Myometrial cell (primary cell): ENCODE measurements at places on chromosomes 1 and 21. TPM values are rescaled to one million over a fixed set of nuclear protein-coding genes. Genes with fewer than 3 reads are reported as not detected.

Gene TARS2
- 19.6 and 21.8 TPM in 2 replicates for total RNA-seq

Gene STRIP1
- total RNA-seq: 19.3 and 19.6 TPM in 2 replicates

Gene CFHR1
- total RNA-seq: 0.29 TPM in 1 of 2 replicates, not detected in the other

Gene CCDC190
- 0.86 and 1.1 TPM in 2 replicates for total RNA-seq

Gene ADAM30
- total RNA-seq: not detected in 2 replicates

Gene PCP4L1
- not detected in 2 replicates for total RNA-seq

Gene WNT4
- 0.18 TPM in 1 of 2 replicates, not detected in the other for total RNA-seq

Gene TTC39A
- under 0.01 TPM in 1 of 2 replicates, not detected in the other for total RNA-seq

Gene PSMD4
- 235 and 269 TPM in 2 replicates for total RNA-seq

Gene TGFB2
- 2.3 and 3.0 TPM in 2 replicates for total RNA-seq

Gene NBPF20
- total RNA-seq: 0.58 and 1.6 TPM in 2 replicates

Gene UBL4B
- not detected in 2 replicates for total RNA-seq

Gene RAP1GAP
- not detected in 2 replicates for total RNA-seq

Gene CHRM3
- total RNA-seq: not detected in 2 replicates

Gene LCA5L
- 1.2 and 2.3 TPM in 2 replicates for total RNA-seq

Gene RASSF5
- under 0.01 and 0.71 TPM in 2 replicates for total RNA-seq

Gene CTSS
- total RNA-seq: 0.29 and 1.2 TPM in 2 replicates

Gene LRRC47
- total RNA-seq: 27.7 and 28.5 TPM in 2 replicates

Gene COL6A2
- total RNA-seq: 746 and 794 TPM in 2 replicates

Gene MXRA8
- total RNA-seq: 354 and 384 TPM in 2 replicates

Gene TPTE
- total RNA-seq: not detected in 2 replicates

Gene SPRR2A
- total RNA-seq: not detected in 2 replicates

Gene VTCN1
- total RNA-seq: not detected in 2 replicates

Gene NLRP3
- total RNA-seq: 0.18 TPM in 1 of 2 replicates, not detected in the other

Gene OR2T2
- total RNA-seq: not detected in 2 replicates

Gene DAB1
- not detected in 2 replicates for total RNA-seq

Gene DCST1
- not detected in 2 replicates for total RNA-seq

Gene B3GALT5
- under 0.01 TPM in 1 of 2 replicates, not detected in the other for total RNA-seq

Gene KLHL17
- total RNA-seq: 3.5 and 10.5 TPM in 2 replicates

Gene COL6A1
- 1,046 and 1,090 TPM in 2 replicates for total RNA-seq

Gene SDHB
- 159 and 207 TPM in 2 replicates for total RNA-seq

Gene SYF2
- total RNA-seq: 35.4 and 38.6 TPM in 2 replicates

Gene SHISAL2A
- not detected in 2 replicates for total RNA-seq

Gene GBP6
- total RNA-seq: not detected in 2 replicates

Gene TRIM67
- not detected in 2 replicates for total RNA-seq
